Trophoblast cell (in vitro differentiated cells and primary cell): ENCODE measurements at places on chromosomes 12 and 14.

- no peaks in the 10 kb centered on the region for H3K27me3 ChIP-seq
- no peaks in the 10 kb centered on the region for H3K36me3 ChIP-seq
- H3K4me1 ChIP-seq: no peaks in the 10 kb centered on the region
- H3K27ac ChIP-seq: peak overlapping the region; percentile 73
- peak; percentile 79 for DNase-seq
- H3K4me3 ChIP-seq: no peak overlapping the region
Observed at GRCh38 chr14:22536853-22537338, 52.1 kb downstream of the DAD1 start.

DNA sequence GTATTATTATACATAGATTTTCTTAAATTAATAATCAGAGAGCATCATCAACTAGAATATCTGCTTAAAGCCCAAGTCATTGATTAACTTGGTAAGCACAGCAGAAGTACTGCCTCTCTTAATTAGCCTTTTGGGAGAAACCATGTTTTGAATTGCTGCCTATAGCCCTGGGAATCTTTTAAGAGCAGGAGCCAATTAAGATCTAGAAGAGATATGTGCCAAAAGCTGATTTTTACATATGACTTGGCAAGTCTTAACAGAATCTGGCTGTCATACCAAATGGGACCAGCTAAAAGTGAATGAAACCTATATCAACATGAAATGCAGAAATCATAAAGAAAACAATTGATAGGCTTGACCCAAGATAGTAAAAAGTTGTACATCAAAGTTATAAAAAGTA, 23.2 kb upstream of the WNK1 start:
- DNase-seq: no peak
- no peak overlapping the region for H3K27ac ChIP-seq
- no peaks in the 10 kb centered on the region for H3K36me3 ChIP-seq
- H3K27me3 ChIP-seq: no peaks in the 10 kb centered on the region
- H3K4me1 ChIP-seq: peaks cover 3% of the 10 kb centered on the region

- no peaks in the 10 kb centered on the region for H3K4me1 ChIP-seq
- H3K36me3 ChIP-seq: no peaks in the 10 kb centered on the region
- no peak for DNase-seq
- no peaks in the 10 kb centered on the region for H3K27me3 ChIP-seq
- H3K4me3 ChIP-seq: no peak overlapping the region
- no peak overlapping the region for H3K27ac ChIP-seq
Observed at GRCh38 chr12:71183846-71184245, 26.0 kb upstream of the TSPAN8 start.

DNA sequence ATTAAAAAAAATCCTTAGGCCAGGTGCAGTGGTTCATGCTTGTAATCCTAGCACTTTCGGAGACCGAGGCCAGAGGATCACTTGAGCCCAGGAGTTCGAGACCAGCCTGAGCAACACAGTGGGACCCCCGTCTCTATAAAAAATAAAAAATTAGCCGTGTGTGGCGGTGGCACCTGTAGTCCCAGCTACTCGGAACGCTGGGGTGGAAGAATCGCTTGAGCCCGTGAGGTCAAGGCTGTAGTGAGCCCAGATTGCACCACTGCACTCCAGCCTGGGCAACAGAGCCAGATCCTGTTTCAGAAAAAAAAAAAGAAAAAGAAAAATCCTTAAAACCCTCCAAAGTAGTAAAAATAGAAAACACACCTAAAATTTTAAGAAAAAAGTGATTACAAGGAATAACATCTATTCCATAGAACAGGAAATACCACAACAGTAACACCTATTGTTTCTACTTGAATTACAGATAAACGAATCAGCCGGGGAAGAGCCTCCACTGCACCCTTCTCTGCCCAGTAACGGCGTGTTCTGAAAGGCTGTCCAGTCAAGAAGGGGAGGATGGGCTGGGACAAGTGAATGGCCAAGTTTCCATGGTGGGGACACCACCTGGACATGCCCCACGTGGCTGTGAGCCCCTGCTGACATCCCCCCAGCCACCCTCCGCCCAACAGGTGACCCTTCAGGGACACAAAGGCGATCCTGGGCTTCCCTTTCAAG, 17.8 kb downstream of the POLE start:
- no peaks in the 10 kb centered on the region for H3K4me1 ChIP-seq
- no peak for DNase-seq
- no peak overlapping the region for H3K27ac ChIP-seq
- no peaks in the 10 kb centered on the region for H3K27me3 ChIP-seq
